ENCODE measurements at places on chromosomes 5 and 9.

GRCh38 chr5:65779643-65780042 is 57.6 kb downstream of the NLN start:
- DNase-seq: no peak

DNA sequence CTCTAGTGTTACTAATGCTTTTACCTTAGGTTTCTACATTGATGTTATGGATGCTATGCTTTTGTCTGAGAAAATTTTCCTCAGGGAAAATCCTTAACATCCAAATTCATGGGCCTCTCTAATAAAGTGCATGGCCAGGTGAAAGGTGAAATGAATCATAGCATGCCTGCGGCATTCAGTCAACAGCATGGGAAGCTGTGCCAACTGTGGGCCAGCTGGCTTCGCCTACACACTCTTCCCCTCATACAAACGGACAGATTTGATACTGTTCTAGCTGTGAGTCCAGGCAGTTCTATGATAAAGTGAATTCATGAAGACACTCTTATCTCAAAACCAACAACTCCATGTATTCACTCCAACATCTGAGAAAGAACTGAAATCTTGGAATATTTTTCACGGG is 374.1 kb downstream of the PLK2 start:
- no peak for DNase-seq

GRCh38 chr5:9601055-9601739 is 29.0 kb downstream of the TAS2R1 start:
- no peak for DNase-seq

DNA sequence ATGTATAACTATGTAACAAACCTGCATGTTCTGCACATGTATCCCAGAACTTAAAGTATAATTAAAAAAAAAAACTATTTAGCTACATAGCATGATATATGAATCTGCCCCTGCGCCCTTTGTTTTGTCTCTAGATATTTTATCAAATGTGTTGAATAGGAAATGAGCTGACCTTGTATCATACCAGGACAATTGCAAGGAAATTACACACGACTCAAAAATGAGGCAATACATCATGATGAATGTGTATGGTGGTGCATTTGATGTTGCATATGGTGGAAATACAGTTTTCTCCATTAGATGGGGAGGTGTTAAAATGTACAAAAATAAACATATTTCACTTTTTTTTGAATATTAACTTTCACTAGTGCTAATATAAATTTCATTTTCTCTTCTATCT is 28.6 kb upstream of the CEP78 start:
- DNase-seq: no peak

- peak; percentile 54 for DNase-seq
These were observed 93.9 kb downstream of the EFNA5 start for GRCh38 chr5:107576736-107577393.

- no peak for DNase-seq
These were observed 243.0 kb upstream of the PTGER4 start for GRCh38 chr5:40436535-40437237.

DNA sequence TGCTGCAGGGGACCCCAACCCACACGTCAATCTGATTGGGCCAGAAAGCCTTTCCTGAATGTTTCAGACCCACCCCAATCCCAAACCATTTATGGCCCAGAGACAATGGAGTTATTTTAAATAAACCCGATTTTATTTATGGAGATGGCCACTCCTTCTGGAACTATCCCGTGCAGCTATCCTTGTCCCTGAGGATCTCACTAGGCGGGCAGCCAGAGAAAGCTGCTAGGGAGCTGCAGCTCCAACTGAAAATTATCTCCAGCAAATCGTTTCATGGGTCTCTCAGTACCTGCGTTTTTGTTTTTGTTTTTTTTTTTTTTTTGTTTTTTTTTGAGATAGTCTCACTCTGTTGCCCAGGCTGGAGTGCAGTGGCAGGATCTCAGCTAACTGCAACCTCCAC is 23.0 kb downstream of the C1QTNF2 start:
- no peak for DNase-seq

GRCh38 chr9:94882966-94883641 is 156.6 kb downstream of the AOPEP start:
- no peak for DNase-seq

GRCh38 chr9:108617676-108618075 is 238.1 kb downstream of the ACTL7B start:
- no peak for DNase-seq

GRCh38 chr9:12708562-12709298 is 15.5 kb downstream of the TYRP1 start:
- no peak for DNase-seq

- DNase-seq: no peak
These were observed 305.2 kb upstream of the NREP start for GRCh38 chr5:112062181-112062580.

DNA sequence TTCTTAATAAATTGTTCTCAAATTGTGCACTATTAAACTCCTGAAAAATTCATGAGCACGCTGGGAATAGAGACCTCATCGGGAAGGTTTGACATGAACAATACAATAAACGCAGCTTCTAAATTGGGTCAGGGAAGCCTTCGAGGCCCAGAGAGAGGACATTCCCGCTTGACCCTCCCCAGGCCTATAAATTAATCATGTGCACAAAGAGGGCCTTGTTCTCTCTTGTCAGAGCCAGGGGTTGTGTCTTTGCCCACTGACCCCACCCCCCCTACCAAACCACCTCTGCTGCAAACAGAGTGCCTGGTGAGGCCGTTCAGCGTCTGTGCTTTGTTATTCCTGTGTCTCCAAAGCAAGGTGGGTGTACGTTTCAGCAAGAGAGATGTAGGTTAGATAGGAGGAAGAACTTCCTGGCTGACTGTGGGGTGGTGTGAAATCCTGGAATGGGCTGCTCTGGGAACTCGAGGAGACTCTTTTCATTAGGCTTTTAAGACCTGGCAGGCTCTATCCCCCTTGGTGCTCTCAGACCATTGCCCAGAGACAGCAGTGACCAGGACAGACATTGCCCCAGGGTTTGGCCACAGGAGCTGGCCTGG is 18.2 kb upstream of the DAB2IP start:
- DNase-seq: no peak

DNA sequence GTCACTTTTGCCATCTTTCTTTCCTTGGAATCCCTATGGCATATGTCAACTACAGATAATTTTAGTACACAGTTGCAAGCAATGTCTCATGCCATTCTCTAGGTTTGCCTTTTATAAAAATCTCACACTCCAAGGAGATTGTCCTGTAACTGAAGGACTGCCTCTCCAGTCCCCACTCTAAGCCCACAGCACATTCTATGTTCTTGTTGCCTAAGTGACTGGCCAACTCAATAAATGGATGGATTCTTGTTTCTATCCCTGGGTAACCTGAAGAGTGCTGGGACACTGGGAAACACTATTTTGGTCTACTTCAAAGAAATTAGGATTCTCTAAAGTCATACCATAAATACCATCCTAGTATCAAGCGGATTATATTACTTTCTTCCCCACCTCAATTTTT is 145.0 kb downstream of the PLCXD3 start:
- no peak for DNase-seq

DNA sequence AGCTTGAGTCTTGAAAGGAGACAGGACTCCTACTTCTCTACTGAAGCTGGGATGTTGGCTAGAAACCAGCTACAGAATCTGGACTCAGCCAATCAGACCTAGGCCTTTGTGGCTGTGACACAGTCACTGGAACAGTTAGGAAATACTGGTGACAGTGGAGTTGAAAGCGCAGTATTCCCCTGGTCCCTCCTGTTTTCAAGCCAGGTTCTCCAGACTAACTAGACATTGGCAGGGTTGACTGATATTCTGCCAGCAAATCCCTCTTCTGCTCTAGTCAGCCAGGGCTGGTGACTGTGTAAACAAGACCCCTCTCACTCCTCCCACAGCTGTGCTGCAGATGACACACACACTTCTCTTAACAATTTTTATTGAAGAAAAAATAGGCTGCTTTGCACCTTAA is 8.7 kb downstream of the SHROOM1 start:
- DNase-seq: no peak

DNA sequence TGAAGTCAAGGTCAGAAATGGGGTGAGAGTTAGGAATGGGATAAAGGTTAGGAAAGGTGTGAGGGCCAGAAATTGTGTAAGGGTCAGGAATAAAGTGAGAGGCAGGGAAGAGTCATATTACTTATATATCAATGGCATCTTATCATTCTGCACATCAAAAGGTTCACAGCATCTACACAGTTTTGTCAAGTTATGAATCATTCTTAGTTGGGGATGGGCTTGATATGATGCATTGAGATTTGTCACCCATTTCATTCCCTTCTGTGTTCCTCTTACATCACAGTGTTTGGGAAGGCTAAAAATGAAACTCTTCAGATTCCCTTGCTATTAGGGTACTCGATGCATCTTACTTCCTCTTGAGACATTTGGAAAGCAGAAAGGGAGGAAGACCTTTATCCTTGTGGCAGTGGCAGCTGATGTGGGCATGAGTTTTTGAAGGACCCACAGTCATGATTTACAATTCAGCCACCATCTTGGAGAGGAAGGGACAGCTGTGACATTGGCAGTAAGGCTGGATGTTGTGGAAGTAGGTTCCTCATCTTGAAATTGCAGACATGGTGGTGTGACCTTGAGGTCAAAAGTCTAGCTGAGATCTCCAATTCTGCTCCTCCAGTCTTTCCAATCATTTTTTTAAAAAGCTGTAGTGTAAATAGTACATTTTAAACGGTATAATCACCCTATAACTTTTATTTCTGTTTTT is 24.2 kb upstream of the NPR3 start:
- no peak for DNase-seq

DNA sequence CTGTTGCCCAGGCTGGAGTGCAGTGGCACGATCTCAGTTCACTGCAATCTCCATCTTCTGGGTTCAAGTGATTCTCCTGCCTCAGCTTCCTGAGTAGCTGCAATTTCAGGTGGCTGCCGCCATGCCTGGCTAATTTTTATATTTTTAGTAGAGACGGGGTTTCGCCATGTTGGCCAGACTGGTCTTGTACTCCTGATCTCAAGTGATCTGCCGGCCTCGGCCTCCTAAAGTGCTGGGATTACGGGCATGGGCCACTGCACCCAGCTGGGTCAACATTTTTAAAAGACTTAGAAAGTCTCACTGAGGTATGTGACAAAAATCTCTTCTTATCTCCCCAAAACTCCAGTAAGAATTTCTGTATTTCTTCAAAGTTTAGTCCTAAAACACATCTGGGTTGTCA is 211.6 kb downstream of the CTNND2 start:
- DNase-seq: no peak

- peak; percentile 95 for DNase-seq
These were observed 164.9 kb downstream of the KCTD16 start for GRCh38 chr5:144335561-144335960.

DNA sequence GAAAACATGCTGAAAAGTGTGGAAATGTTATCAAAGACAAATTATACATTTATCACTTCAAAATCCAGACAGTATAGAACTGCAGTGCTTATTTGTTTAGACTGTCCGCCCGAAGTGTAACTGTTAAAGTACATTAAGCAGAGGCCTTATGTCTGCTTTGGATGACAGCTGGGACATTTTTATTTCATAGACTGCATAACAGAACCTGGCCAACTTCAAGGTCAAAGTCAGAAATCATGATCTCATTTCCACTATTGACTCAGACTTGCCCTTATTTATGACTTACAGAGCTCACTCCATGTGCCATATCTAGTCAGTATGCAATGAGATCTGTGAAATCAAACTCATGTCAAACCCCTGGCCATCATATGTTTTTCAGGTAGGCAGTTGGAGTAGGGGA is 87.7 kb downstream of the RAB3C start:
- DNase-seq: no peak

DNA sequence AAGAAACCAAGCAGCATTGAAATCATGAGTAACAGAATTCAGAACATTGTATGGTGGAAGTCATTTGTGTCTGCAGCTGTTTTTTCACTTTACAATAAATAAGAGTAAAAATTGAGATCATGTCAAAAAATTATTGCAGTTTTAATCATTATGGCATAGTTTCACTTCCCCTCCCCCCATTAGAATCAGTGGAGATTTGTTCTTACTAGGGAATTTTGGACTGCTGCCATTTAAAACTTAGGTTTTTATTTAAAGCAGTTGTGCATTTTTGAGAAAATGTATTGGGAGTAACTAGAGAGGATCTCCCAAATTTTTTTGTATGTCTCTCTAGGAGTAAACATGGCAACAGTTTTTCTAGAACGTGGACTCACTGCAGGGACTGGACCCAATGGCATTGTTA is 20.4 kb downstream of the GTF3C4 start:
- no peak for DNase-seq

DNA sequence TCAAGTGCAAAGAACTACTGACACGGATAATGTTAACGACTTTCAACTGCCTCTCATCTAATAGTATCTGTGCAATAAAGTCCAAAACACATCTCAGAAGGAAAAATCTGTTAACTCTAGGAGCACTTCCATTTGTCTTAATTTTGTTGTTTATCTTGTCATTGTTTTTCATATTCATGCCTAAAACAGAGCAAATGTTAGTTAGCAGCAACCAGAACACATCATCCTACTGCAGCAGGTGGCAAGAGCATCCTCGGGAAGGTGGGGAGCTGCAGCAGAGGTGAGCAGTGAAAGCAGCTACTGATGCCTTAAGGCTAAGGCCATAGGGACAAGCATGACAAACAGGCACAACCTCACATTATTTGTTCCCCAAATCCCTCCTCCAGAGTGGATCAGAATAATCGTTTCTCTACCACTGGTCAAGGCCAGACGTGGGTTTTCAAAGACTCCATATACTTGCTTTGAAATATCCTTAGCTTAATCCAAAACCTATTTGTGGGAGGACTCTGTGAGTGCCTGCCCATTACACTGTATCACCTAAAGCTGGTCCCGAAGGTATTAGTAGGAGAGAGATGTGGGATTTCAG is 1.0 kb downstream of the HMGCS1 start:
- DNase-seq: peak; percentile 25

GRCh38 chr9:3329361-3329760 is 196.4 kb downstream of the RFX3 start:
- no peak for DNase-seq

DNA sequence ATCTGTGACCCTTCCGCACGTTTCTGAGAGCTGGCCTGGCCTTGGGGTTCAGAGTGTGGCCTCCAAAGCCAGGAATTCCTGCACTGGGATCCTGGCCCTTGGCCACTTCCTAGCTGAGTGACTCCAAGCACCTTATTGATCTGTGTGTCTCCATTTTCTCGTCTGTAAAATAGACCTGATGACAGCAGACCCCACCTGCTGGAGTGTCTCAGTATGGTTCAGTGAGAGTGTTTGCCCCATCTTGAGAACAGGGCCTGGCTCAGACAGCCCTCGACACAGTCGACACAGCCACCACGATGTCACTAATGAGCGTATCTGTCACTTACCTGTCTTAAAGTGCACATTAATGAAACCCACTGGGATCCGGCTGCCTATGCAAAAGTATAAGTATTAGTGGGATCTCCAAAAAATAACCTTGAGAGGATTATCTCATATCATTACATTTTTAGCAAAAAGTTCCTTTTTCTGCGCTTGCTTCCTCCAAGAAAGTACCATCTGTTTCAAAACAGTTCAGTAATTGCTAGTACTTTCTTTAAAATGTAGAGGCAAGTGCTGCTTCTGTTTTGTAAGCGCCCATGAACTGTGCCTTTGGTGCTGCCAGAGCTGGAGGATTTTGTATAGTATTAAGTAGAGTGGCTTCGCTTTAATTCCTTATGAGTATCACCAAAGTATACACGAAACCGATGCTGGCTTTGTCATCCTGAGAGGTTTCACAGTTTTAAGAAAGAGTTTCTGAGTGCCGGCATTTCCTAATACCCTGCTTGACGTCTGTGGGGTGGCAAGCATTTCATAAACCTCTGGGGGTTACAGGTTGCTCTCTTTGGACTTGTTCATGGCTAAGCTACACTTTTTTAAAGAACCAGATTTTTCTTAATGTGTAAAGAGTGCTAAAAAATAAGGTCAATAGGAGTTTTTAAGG is 31.7 kb downstream of the UBE2QL1 start:
- no peak for DNase-seq

- no peak for DNase-seq
These were observed 316.3 kb downstream of the TMEM167A start for GRCh38 chr5:82760856-82761255.

All from NCI-H146 (cell line).